ENCODE measurements at places on chromosomes 4 and X.

GRCh38 chr4:18582841-18583240, 561.3 kb upstream of the LCORL start:
- no peak for DNase-seq

GRCh38 chr4:140668111-140668510, 88.1 kb downstream of the TBC1D9 start:
- no peak for DNase-seq

GRCh38 chrX:2656257-2656836, 34.7 kb upstream of the CD99 start:
- DNase-seq: no peak

GRCh38 chr4:24690436-24690835, 104.9 kb upstream of the SOD3 start:
- no peak for DNase-seq

GRCh38 chr4:54065282-54066087, 1.1 kb upstream of the CHIC2 start:
- no peak for DNase-seq

GRCh38 chrX:76802708-76803107, 375.2 kb downstream of the MAGEE1 start:
- no peak for DNase-seq

DNA sequence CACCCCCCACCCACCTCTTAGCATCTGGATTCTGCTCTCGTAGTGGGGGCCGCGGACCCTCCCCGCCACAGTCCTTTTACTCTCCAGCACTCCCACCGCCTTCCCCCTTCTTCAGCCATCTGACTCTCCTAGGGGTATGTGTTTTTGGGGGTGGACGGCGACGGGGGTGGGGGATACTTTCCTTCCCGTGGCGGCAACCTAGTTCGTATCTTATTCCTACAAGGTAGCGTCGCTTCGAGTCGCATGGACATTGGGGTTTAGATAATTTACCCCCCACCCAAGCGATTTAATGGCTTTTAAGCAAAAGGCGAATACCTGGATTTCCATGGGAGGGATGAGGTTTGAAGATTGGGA, 1.3 kb upstream of the BCORL1 start:
- no peak for DNase-seq

All from fibroblast of lung (primary cell).